ENCODE measurements at places on chromosomes 7 and 10. TPM values are rescaled to one million over a fixed set of nuclear protein-coding genes. Genes with fewer than 3 reads are reported as not detected.

DNA sequence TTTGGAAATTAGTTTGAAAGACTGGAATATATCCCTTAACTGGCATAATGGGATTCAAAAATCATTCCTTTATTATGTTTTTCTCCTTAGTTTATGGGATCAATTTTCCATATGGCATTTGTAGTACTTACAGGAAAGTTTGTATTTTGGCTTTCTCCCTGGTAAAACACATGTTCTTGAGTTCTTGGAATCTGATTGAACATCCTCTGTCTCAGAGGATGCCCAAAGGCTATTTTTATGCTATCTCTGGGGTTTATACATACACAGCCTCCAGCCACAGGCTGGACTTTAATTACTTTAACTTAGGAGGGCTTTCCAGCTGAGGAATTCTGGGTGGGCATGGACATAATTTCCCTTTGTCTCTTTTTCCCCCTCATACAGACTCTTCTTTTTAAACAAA lies 236.4 kb downstream of the HGF start:
- no peak for DNase-seq

DNA sequence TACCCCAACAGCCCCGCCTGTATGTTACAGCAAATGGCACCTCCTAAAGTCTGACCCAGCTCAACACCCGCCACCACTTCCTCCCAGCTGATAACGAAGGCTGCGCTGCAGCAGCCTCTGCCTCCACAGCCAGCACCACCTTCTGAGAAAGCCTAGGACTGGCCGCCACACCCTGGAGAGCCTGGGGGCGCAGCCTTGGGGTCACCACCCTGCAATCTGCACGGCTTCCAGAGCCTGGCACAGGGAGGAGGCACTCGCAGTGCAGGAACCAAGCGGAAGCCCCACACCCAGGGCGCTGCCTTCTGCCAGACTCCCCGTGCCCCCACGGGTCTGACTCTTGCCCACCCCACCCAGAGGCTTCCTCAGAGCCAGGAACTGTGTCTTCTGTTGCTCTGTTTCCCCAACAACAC lies 112.5 kb downstream of the MAD1L1 start:
- DNase-seq = no peak

DNA sequence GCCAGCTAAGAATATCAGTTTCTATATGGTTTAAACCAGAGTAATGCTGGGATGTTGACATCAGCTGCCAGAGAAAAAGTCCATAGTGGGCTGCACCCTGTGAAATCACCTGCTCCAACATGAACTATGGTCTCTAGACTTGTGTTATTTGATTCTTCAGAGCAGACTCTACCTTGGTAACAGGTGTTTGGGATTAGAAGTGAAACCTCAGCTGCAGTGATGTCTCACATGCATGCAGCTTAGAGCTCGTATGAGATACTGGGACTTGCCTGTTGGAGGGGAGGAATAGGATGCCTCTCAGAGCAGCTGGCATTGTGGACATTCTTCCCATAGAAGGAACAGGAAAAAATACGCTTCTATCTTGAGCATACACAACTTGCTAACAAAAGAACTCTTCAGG lies 287.1 kb upstream of the CSTF2T start:
- no peak for DNase-seq

- peak; percentile 40 for DNase-seq
These were observed 91.0 kb upstream of the FAM20C start for GRCh38 chr7:101146-102046.

- DNase-seq = no peak
These were observed 5.8 kb downstream of the CFAP69 start for GRCh38 chr7:90250601-90251303.

- DNase-seq = no peak
These were observed 964.9 kb downstream of the REEP3 start for GRCh38 chr10:64486149-64486548.

GRCh38 chr7:2191016-2191415 lies 41.7 kb downstream of the MAD1L1 start:
- DNase-seq = no peak

GRCh38 chr7:137873979-137874777 lies 27.4 kb upstream of the DGKI start:
- no peak for DNase-seq

- no peak for DNase-seq
These were observed 38.2 kb downstream of the PRSS2 start for GRCh38 chr7:142808802-142809583.

GRCh38 chr7:1151156-1151555 lies 8.8 kb downstream of the ZFAND2A start:
- DNase-seq = no peak

DNA sequence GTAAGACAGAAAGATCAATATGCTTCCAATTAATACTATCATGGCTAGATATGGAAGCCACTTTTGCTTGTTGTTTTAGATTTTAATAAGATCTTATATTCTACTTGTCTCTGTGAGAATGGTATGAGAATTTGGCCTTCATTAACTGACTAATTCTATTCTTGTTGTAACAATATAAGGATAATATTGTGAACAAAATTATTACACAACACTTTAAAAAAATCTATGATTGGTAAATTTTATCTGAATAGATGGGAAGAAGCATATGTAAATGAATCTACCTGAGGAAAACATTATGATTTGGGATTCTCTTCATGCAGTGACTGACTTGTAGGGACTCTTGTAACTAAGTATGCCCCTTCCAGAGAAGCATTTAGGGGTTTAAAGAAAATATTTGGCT lies 308.9 kb upstream of the KCND2 start:
- DNase-seq = no peak

- no peak for DNase-seq
These were observed 72.6 kb downstream of the AP3M1 start for GRCh38 chr10:74078037-74078436.

DNA sequence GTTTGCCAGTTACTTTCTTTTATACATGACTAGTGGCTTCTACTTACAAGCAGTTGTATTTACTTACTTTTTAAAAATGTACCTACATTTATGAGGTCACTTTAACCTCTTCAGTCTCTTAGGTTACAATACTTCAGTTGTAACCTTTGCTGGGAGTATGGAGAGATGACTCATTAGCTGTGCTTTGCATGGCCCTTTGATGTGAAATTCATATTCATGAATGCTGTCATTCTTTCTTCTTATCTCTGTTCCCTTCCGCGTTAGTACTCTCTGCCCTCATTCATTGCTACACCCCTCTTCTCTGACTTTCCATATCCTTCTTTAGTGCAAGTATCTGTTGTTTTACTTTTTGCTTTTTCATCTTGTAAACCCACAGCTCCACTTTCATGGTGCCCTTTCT lies 164.3 kb downstream of the BMPER start:
- DNase-seq = no peak

DNA sequence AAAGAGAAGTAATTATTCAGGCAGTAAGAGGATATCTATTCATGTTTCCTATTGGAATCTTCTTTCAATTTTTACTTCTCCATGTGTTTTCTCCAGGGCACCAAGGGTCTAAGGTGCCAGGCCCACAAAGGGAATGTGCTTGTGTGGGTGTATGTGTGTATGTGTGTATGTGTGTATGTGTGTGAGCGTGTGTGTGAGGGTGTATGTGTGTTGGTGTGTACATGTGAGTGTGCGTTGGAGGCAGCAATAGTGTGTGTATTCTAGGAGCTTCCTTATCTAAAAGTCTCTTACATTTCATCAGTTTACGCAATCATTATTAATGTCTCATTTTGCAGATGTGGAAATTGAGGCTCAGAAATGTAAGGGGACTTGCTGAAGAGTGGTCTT lies 28.3 kb downstream of the RAMP3 start:
- no peak for DNase-seq

DNA sequence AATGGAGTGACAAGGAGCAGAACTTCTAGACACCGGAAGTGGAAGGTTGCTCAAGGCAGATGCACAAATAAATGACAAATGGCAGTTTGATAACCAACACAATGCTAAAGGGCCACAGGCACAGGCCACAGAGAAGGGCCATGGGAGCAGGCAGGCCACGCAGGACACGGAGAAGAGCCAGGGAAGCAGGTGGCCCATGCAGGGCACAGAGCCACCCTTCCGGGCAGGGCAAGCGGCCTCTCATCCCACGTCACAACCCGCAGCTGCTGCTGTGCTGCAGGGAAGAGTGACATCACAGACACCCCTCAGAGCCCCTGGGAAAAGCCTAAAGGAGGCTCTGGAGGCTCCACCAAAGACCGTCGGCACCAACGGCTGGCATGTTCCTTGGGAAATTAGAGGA lies 328.5 kb downstream of the PTPRN2 start:
- DNase-seq = no peak

- DNase-seq = no peak
These were observed 3.3 kb downstream of the MKI67 start for GRCh38 chr10:128122931-128123330.

- peak; percentile 93 for DNase-seq
These were observed at the start of gene LCOR for GRCh38 chr10:96831867-96832720. LCOR (plus strand) TSS chr10:96832298; CDS start chr10:96949058, 116,760 bp downstream.

- no peak for DNase-seq
These were observed 214.6 kb upstream of the KLF6 start for GRCh38 chr10:3999642-4000041.

GRCh38 chr10:126080879-126081411 lies 184.6 kb downstream of the FANK1 start:
- DNase-seq = no peak

DNA sequence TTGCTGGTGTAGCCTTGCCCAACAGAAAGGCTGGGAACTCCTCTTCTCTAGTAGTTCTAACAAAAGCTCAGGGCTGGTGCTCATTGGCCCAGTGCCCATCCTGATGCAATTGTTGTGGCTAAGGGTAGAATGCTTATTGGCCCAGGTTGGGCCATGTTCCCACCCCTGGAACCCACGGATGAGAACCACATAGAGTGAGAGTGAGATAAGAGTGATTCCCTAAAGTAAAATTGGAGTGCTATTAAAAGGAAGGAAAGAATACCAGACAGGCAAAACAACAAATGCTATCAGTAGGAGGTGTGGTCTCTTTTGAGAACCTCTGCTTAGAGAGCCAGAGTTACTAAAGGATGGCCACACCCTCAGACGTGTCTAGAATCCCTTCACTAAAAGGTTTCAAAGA lies 49.2 kb downstream of the LGI1 start:
- no peak for DNase-seq

DNA sequence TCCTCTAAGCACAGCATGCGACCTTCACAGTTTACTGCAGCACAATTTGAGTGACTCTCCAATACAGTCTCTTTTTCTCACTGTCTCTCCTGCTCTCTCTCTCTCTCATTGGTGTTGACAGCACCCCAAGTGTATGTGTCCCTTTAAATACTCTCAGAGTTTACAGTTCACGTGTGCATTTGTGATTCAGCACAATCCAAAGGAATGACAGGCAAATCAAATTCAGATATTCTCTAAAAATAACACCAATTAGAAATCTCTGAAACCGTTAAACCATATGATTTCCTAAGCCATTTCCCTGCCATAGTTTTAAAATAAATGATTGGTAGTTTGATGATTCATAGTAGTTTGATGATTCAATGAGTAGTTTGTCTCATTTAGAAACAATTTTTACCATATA lies 104.0 kb upstream of the GAD2 start:
- no peak for DNase-seq

GRCh38 chr7:127245002-127245401 lies 7.7 kb downstream of the GRM8 start:
- DNase-seq = no peak

- no peak for DNase-seq
These were observed 79.1 kb upstream of the PPIF start for GRCh38 chr10:79268161-79268601.

DNA sequence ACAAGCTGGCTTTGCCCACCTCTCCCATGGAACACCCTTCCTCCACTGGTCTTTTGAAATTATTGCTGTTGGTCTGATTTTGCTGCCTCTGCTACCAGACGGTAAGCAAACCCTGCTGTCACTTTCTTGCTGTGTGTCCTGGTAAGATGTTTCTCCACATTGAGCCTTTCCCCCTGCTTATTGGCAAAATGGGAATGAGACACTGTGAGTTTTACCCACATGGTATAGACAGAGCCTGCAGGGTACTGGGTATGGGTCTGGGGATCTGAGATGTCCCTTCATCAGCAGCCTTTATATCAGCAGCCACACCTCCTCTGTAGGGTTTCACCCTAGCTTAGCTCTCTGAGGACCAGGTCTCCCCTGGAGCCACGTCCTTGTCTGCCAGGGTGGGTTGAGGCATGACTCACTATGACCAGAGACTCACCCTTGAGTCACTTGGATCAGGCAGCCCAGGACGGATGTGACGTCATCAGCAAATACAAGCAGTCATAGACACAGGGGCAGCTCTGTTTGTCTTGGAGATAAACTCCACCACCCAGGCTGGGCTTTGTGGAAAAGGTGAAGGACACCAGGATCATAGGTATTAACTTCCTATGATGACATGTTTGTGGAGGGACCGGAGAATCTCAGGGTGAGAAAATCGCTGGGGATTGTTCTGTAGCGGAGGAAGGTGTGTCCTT lies 17.9 kb upstream of the BAIAP2L1 start:
- no peak for DNase-seq

- DNase-seq = no peak
These were observed 527.7 kb downstream of the GALNT17 start for GRCh38 chr7:71659622-71660021.

The PAPOLB gene
- 0.38 TPM for total RNA-seq

The INMT gene
- 501 TPM for total RNA-seq

The NPY gene
- total RNA-seq = not detected

The ZCCHC24 gene
- total RNA-seq = 32.4 TPM

The SNX10 gene
- total RNA-seq = 73.8 TPM
